GOT3 (cell line): ENCODE measurements at places on chromosomes 1 and 21.

DNA sequence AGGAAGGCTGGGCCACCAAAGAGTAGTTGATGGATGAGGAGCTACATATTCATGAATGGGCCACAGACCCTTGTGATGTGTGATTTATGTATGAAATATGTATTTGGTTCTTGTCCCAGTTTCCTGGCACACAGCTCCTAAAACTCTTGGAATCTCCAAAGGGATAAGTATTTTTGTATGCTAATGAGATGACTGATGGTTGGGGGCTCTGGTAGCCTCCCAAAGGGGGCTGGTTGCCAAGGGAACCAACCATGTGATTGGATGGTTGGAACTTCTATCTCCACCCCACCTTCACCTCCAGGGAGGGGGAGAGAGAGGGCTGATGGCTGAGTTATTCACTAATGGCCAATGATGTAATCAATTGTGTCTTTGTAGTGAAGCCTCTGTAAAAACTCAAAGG, 77.1 kb downstream of the ZNF281 start:
- no peak for DNase-seq

GRCh38 chr1:2507744-2508155, 18.6 kb downstream of the PANK4 start:
- DNase-seq, result no peak

GRCh38 chr1:36675106-36675505, 192.4 kb upstream of the CSF3R start:
- DNase-seq, result no peak

DNA sequence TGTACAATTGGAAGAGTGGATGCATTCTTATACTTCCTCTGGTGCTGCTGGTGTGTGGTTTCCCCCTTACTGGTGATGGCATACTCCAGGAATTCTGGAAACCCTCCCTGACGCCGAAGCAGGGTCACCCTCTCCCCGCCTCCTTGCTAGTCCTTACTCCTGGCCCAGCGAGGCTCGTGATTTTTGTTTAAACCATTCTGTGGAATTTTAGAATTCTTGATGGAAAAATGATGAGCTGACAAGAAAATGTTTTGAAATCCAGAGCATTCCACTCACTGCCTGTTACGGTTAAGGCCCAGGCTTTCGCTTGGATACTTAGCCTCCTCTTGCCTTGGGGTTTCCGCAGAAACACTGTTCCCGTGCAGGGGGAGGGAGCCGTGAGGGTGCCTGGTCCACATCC, 41.1 kb downstream of the IL6R start:
- no peak for DNase-seq

DNA sequence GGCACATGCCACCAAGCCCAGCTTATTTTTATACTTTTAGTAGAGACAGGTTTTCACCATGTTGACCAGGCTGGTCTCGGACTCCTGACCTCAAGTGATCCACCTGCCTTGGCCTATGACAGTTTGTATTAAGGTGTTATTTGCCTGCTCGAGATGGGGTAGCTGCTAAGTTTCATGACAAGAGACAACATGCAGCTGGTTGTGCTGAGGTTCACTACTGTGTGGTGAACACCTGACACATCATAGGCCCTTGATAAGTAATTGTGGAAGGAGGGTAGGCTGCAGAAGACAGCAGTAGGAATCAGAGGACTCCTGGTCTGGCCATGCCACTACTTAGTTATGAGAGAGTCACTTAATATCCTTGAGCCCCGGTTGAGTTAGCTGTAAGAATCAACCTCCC, 46.2 kb downstream of the PLPP3 start:
- DNase-seq, result no peak

DNA sequence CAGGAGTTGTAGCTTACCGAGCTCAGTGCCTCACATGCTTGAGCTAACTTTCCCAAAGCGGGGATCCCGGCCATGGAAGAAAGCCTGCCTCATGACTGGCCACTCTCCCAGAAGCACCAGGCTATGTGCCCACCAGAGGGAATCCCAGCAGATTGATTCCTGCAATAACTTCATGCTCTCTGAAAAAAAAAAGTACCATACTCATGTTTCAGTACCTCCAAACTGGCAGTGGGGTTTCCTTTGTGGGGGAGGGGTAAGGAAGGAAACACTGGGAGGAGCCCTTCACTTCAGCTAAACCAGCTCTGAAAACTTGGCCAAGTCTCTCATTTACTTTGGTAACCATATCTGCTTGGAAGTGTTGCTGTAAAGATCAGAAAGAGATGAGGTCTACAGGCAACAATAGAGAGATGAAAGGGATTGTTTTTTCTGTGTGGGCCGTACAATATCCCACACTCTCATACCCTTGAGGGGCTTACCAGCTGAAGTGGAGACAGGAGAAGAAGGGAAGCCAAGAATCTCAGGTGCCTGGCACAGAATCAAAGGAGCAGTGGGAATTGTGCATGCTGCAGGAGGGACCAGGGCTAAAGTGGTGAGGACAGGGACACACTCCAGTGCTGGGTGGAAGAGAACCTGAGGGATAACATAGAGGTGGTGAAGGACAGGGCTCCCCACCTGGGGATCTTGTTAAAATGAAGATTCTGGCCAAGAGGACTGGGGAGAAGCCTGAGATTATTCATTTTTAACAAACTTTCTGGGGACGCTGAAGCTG, 42.4 kb upstream of the TACSTD2 start:
- DNase-seq, result no peak

DNA sequence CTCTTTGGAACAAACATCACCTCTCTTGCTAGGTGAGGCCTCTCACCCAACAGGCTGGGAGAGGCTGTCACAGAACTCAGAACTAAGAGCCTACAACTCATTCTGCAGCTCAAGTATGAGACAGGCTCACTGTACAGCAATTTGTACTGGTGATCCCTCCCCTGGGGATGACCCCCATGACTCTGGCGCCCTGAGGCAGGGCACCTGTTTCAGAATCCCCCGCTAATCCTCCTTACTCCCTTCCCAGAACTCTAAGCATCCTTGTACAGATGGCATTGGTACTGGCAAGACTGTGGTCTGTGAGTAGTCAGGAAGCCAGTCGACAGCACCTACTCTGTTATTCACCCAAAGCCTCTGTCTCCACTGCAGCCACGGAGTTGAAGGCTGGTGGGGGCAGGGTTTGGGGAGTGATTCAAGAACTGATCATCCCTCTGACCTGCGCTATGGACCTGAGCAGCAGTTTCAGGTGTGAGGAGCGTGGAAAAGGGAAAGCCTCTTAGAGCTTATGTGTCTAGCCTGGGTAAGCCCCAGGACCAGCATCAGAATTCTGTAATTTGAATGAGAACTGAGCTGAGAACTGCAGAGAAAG, 655.5 kb downstream of the KIF26B start:
- DNase-seq, result no peak

DNA sequence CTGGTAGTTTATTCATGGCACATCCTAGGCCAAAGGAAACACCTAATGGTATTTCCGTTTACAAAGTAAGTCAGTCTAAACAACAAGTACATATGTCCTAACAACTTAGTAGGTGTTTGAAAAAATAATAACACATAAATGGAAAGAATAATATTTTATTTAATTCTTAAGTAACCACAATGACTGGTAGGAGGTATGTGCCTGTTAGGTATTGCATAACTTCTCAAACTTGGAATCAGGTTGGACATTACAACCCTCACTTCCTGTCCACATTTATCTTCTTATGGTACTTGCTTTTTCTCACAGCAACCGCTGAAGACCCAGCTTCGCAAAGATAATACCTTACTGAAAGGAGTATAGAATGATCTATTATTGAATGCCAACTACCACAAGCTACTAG, 64.2 kb downstream of the VPS13D start:
- no peak for DNase-seq

- DNase-seq, result no peak
Observed at GRCh38 chr21:36369064-36369685, 16.0 kb upstream of the CHAF1B start.

DNA sequence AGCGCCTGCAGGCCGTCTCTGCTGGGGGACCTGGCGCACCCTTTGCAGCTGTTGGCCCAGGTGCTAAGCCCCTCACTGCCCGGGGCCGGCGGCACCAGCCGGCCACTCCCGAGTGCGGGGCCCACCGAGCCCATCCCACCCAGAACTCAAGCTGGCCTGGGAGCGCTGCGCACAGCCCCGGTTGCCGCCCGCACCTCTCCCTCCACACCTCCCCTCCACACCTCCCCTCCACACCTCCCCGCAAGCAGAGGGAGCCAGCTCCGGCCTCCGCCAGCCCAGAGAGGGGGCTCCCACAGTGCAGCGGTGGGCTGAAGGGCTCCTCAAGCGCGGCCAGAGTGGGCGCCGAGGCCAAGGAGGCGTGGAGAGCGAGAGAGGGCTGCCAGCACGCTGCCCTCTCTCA, 177.8 kb upstream of the KAZN start:
- no peak for DNase-seq

DNA sequence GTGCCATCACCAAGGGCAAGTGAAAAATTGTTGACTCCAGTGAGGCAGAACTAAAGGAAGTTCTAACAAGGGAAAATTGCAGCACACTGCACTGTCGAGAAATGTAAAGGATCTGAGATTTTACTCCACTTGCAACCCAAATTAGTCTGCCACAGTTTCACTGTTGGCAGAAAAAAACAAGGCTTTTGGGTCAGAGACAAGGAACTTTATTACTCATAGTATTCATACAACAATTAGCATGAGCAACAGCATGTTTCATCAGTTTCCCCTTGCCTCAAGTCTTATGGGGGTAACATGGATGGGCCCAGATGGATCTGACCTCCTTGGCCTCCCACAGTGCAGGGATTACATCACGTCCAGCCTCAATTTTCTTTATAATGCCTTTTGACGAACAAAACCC, 125.3 kb downstream of the LTN1 start:
- DNase-seq, result no peak

- no peak for DNase-seq
Observed at GRCh38 chr1:61095470-61095812, 13.1 kb downstream of the NFIA start.

- DNase-seq, result no peak
Observed at GRCh38 chr1:100730130-100730529, 10.6 kb downstream of the VCAM1 start.

DNA sequence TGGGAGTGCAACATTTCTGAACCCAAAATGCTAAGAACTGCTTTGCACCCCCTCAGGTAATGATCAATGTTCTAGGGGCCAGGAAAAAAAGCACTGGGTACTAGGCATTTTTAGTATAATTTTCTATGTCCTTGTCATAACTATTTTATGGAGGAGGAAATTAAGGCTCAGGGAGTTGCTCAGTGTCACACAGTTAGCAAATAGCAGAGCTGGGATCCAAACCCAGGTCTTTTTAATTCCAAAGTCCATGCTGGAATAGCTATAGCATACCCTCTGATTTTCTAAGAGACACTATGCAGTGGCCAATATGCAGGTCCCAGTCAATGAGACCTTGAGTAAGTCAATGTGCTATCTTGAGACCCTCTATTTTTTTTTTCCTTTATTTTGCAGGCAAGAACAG, 394.5 kb upstream of the USP24 start:
- no peak for DNase-seq

DNA sequence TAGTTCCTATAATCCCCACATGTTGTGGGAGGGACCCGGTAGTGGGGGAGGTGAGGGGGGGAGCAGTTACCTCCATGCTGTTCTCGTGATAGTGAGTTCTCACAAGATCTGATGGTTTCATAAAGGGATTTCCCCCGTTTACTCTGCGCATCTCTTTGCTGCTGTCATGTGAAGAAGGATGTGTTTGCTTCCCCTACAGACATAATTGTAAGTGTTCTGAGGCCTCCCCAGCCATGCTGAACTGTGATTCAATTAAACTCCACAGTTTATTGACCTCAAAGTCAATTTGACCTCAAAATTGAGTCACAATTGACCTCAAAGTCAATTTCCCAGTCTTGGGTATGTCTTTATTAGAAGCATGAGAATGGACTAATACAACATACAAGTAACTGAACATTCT, 19.7 kb downstream of the DPH5 start:
- DNase-seq, result no peak

- no peak for DNase-seq
Observed at GRCh38 chr1:7120863-7121621, 335.8 kb downstream of the CAMTA1 start.

- DNase-seq, result no peak
Observed at GRCh38 chr21:44778499-44778911, 23.1 kb downstream of the UBE2G2 start.

DNA sequence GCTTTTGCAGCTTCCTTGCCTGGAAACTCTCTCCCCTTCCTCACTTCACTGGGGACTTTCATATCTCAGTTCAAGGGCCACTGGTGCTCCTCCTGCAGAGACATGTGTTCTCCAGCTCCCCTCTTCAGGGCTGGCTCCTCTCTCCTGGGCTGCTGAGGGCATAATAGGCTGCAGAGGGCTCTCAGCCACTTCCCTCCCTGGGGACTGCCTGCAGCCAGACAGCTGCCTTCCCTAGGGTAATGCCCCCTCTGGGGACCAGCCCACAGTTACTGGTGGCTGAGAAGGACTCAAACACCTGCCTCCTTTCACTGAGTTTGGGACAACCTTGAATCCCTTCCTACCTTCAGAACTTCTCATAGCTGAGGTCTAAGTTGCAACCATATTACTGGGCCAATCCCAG, 104.8 kb upstream of the POU3F1 start:
- DNase-seq, result no peak

DNA sequence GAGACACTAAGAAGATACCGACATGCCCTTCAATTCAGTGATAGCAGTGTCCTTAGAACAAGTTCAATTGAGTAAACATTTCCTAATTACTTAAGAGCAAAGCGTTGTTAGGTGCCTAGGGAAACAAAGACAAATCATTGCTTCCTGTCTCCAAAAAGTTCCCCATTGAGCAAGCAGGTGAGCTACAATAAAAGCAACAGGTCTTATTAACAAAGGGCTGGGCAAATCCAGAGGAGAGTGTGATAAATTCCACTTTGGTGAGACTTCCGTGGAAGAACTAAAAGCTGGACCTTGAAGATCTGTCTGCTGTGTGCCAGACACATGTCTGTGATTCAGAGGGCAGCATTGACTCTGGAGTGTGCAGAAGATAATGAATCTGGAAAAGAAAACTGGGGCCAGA, 1.9 kb upstream of the TUT4 start:
- no peak for DNase-seq
